ENCODE measurements at places on chromosomes 16 and 17.

GRCh38 chr17:68906638-68907037 is 48.6 kb downstream of the ABCA8 start:
- DNase-seq, result peak; percentile 25

DNA sequence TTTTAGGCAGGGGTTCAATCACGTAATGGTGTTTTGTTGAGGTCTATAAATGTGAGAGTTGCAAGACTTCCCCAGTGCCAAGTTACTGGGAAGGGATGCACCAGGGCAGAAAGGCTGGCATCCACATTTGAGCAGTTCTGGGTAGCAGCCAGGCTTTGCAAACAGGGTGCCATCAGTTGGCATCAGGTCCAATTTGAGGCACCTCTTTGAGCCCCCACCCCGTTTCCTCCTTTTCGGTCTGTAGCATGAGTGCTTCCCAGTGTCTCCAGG is 142.6 kb upstream of the CACNG5 start:
- no peak for DNase-seq

DNA sequence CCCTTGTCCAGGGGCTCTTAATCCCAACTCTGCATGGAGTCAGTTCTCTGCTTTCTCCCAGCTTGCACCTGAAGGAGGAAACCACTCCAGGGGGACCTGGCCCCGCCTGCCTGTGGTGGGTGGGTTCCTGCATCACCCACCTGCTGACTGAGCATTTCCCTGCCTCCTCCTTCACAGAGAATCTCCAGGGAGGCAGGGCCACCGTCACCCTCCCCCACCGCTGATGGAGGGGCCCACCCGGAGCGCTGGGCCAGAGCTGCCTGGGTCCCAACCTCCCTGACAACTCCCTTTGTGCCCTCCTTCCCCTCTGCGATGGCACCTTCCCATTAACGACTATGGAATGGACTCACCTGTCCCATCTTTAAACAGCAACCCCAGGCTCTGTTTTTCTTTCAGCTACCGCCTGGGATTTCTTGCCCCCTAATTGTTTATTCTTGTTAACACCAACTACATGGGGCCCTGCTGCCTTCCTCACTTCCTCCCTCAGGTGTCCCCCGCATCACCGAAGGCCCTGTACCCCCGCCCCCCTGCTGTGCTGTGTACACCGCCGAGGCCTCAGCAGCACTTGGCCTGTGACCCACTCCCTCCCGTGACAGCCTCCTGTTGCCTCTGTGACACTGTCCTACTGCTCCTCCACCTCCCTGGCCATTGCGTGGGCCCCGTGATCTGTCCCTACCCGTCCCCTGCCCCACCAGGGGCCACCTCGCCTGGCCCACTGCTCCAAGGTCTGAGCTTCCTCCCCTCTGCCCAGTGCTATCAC is 842 bp upstream of the TEDC2 start:
- DNase-seq, result no peak

- no peak for DNase-seq
These were observed 482 bp downstream of the IRF8 start for GRCh38 chr16:85899444-85899843.

GRCh38 chr17:28118362-28118761 is 75.9 kb downstream of the NLK start:
- DNase-seq, result peak; percentile 90

- no peak for DNase-seq
These were observed 33.4 kb upstream of the PIK3R6 start for GRCh38 chr17:8900626-8901585.

- DNase-seq, result no peak
These were observed 146.4 kb upstream of the COX10 start for GRCh38 chr17:13922885-13923284.

DNA sequence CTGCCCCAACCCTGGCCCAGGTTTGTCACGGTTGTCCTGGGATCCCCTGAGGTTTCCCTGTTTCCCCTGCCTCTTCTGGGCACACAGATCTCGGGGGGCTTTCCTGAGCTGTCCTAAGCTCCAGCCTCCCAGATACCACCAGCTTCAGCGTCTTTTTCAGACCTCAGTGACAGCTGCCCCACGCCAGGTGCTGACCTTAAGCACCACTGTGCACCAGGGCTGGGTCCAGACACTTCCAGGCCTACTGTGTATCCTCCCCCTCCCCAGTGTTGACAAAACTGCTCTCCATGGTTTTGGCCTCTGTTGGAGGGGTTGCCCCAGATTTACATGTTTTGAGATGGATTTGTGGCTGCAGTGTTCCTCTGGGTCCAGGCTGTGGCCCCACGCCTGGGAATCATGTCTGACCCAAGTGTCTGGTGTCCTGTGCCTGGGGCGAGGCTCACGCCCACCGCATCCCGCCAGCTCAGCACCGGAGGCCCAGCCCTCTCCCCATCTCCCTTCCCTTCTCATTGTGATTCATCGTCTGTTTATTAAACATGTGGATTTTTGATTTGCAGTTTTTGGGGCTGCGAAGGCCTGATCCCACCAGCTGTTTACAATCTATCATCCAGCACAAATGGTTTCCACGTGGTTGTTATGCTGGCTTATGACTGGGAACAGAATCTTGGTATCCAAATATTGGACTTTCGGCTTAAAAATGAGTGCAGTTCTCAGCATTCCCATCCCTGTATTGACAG is 82.1 kb downstream of the METRNL start:
- no peak for DNase-seq

DNA sequence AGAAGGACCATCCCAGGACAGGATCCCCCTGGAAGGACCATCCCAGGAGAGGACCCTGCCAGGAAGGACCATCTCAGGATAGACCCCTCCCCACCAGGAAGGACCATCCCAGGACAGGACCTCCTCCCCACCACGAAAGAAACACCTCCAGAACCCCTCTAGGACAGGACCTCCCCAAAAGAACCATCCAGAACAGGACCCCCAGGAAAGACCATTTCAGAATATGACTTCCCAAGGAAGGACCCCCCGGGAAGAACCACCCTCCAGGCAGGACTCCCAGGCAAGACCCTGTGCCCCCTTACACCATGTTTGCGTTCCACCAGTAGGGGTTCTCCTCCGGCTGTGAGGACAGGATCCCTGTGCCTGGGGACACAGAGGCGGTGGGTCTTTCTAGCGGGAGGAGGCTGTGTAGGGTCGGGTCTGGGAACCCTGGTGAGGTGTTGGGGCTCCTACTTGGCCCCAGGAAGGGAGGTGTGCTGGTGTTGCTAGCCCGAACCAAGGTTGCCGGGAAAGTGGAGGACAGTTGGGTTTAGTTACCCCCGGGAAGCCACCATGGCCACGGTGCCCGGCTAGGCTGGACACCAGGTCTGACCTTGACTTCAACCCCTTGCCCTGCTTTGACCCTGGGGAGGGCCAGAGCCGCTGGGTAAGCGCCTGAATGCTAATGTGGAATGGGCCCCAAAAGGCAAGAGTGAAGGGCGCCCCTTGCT is 2.2 kb downstream of the NOTUM start:
- no peak for DNase-seq

GRCh38 chr17:44219616-44220212 is at the start of gene UBTF:
TSS of gene UBTF (minus strand) at chr17:44219675. CDS start at chr17:44218229, 1,446 bp downstream.
- peak; percentile 77 for DNase-seq

DNA sequence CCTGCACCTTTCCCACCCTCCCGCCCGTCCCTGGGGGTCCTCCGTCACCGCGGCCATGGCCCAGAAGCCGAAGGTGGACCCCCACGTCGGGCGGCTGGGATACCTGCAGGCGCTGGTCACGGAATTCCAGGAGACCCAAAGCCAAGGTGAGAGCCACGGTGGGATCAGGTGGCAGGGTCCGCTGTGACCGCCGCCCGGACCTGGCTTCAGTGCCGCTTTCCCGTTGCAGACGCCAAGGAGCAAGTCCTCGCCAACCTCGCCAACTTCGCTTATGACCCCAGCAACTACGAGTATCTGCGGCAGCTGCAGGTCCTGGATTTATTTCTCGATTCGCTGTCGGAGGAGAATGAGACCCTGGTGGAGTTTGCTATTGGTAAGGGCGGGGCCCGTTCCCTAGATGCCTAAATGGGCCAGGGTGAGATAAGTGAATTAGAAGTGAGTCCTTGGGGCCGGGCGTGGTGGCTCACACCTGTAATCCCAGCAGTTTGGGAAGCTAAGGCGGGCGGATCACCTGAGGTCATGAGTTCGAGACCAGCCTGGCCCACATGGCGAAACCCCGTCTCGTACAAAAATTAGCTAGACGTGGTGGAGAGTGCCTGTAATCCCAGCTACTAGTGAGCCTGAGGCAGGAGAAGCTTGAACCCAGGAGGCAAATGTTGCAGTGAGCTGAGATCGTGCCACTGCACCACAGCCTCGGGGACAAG is 617 bp downstream of the ARMC7 start:
- DNase-seq, result no peak

DNA sequence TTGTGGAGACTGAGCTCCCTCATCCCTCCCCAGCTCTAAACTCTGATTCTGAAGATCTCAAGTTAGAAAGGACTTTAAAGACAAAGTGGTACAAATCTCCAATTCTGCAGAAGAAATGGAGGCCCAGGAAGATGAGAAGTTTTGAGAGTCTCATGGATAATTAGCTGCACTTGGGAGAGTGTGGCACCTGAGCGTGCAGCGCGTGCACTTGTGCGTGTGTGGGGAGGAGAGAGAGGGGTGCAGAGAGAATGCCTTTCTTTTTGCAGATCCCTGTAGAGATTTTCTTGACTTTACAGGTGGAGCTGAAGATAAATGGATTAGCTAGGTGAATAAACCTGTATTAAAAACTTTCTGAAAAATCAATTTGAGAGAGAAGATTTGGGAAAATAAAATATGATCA is 14.8 kb upstream of the AKTIP start:
- DNase-seq, result no peak

GRCh38 chr16:71528863-71529262 is 2.6 kb downstream of the CHST4 start:
- no peak for DNase-seq

All from OCI-M1 (cell line).